SJSA1 (cell line): ENCODE measurements at places on chromosomes 12 and 14. TPM values are rescaled to one million over a fixed set of nuclear protein-coding genes. Genes with fewer than 3 reads are reported as not detected.

- DNase-seq: no peak
Measured at GRCh38 chr12:23884909-23885308, 64.6 kb downstream of the SOX5 start.

DNA sequence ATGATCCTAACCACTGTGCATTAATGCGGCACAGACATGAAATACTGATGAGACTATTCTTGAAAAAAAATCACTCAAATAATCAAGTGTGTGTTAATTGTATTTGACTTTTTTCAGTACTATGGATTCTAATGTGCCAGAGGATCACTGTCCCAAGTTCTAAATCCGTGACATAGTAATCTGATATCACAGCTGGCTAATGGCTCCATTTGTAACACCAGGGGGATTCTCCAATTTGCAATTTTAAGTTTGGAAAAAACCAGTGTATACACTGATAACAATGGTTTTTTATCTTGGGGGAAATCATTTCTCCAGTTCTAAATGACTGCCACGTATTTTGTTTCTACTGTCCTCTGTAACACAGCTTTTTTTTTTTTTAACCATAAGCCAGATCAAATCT lies 33.0 kb downstream of the MPHOSPH9 start:
- DNase-seq: no peak

GRCh38 chr14:59187802-59188460 lies 536 bp upstream of the DAAM1 start:
- DNase-seq: peak; percentile 38

DNA sequence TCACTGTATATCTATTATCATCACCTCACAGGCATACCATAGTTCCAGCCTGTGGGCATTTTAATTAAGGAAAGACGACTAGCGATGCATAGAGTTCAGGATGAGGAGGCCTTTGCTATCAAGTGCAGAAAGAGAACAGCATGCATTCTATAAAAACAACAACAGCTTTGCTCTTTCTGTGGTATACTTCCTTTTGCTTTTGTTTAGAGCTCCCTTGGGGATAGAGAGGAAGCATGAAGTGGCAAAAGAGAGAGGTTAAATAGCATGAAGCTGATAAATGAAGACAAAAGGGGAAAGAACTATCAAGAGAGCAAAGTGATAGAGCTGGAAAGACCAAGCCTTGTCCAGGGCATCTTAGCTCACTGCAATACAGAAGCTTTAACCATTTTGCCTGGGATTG lies 23.5 kb downstream of the IFNG-AS1 start:
- no peak for DNase-seq

- no peak for DNase-seq
Measured at GRCh38 chr12:64258576-64258975, 36.5 kb upstream of the KICS2 start.

DNA sequence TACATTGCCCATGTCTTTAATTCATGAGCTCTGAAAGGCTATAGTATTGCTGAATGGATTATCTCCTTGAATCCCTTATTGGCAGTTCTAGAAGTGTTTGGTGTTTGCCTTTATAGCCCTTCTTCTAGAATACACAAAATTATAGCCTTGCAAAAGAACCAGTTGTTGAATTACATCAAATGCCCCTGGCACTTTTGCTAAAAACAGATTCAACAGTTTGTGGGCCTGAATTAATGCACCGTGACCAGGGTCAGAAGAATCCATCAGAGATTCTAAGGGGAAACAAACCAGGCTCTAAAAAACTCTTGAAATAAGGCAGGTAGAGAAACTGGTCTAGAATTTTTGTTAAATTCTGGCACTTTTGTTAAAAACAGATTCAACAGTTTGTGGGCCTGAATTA lies 197.8 kb downstream of the SOX5 start:
- no peak for DNase-seq

DNA sequence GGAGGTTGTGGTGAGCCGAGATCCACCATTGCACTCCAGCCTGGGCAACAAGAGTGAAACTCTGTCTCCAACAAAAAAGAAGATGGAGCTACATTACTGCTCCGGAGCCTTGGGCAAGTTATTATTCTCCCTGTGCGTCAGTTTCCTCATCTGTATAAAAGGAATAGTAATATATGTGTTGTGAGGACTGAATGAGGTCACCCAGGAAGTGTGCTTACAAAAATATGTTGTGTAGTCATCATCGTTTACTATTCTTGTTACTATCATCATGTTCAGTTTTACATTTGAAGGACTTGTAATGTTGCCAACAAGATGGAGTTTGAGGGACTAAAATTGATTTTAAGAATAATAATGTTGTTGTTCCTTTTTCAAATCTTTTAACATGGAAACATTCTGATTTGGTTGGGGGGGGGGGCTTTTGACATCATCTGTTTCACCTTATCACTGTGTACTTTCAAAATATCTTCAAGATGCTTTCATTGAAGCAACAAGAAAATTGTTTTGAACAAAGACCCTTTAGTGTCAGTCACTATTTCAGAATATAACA lies 156.8 kb downstream of the PDE3A start:
- DNase-seq: no peak

RNASE4 gene
- 0.63 and 4.6 TPM in 2 replicates for total RNA-seq

DNA sequence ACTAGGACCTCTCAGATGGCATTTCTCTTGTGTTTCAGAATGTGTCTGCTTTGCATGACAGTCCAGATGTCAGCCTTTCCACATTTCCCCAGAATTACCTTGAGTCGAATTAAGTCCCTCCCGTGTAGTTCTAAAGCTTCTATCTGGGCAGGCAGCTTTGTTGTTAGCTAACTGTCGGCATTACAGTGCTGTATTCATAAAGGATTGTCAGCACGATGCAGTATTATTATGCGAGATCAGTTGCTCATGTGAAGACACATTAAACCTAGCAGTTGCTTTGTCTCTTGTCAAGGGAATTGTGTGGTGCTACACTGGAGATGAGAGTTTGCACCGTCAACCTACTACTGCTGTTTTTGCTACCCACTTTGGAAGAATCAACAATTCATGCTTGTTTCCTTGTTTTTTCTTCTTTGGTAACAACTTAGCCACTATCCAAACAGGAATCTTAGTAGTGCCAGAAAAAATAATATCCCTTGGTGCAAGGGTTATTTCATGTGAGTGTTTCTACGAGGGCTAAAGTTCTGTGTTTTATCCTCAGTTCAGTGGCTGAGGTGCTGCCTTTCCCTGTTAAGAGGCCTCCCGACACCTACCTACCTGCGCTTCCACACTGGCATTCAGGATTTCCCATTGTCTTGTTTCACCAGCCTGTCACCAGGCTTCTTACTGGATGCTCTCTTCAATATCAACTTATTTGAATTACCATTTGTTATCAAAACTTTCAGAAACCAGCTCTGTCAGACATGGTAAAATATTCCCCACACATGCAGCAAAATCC lies 297.9 kb upstream of the G2E3 start:
- DNase-seq: no peak

DNA sequence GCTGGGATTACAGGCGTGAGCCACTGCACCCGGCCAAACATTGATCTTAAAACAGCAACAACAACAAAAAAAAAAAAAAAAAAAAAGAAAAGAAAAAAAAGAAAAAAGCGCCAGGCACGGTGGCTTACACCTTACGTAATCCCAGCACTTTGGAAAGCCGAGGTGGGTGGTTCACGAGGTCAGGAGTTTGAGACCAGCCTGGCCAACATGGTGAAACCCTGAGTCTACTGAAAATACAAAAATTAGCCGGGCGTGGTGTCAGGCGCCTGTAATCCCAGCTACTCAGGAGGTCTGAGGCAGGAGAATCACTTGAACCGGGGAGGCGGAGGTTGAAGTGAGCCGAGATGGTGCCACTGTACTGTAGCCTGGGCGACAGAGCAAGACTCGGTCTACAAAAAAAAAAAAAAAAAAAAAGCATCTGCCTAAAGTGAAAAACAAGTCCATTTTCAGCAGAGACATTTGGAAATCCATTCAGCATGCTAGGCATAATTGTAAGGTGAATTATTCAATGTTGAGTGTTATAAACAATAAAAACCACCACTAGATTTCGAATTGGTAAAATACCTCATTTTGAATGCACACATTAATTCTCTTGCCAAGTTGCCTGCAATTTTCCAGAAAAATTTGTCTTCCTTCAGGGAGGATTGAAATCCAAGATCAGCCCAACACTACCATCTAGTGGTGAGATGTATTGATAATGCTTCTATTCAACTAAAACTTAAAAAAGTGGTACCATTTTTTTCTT lies 8.0 kb upstream of the CERS5 start:
- DNase-seq: no peak

- no peak for DNase-seq
Measured at GRCh38 chr12:6840330-6840729, 395 bp upstream of the GNB3 start.

DNA sequence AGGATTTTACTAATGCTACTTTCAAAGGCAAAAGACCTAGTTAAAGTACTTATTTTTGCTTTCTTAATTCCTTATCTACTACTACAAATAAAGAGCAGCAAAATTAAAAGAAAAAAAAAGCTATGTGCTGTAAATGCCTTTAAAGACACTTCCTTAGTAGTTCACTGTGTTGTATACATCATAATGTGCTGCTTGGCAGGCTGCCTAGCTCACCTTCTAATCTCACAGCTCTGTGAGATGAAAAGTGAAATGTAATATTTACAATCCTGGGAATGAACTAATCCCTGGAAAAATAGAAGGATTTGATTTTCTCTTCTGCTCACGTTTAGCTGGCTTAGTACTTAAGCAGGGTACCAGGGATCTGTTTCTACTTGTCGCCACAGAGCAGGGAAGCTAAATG lies 184.4 kb upstream of the ALG10B start:
- no peak for DNase-seq

HIP1R gene
- total RNA-seq: 14.7 and 21.7 TPM in 2 replicates

- DNase-seq: no peak
Measured at GRCh38 chr12:75908961-75909605, 122.5 kb downstream of the PHLDA1 start.

NUDT4 gene
- total RNA-seq: 33.8 and 41.2 TPM in 2 replicates

BDKRB2 gene
- 21.6 and 28.2 TPM in 2 replicates for total RNA-seq

OR10P1 gene
- total RNA-seq: not detected in 2 replicates

KRT81 gene
- total RNA-seq: 0.13 TPM in 1 of 2 replicates, not detected in the other

- DNase-seq: peak; percentile 11
Measured at GRCh38 chr14:29222671-29223268, 456.2 kb downstream of the FOXG1 start.

- no peak for DNase-seq
Measured at GRCh38 chr14:47626151-47627035, 49.0 kb downstream of the MDGA2 start.

- no peak for DNase-seq
Measured at GRCh38 chr12:88490425-88490824, 89.8 kb downstream of the KITLG start.

GRCh38 chr12:92961949-92962348 lies 32.9 kb upstream of the EEA1 start:
- DNase-seq: peak; percentile 82

DNA sequence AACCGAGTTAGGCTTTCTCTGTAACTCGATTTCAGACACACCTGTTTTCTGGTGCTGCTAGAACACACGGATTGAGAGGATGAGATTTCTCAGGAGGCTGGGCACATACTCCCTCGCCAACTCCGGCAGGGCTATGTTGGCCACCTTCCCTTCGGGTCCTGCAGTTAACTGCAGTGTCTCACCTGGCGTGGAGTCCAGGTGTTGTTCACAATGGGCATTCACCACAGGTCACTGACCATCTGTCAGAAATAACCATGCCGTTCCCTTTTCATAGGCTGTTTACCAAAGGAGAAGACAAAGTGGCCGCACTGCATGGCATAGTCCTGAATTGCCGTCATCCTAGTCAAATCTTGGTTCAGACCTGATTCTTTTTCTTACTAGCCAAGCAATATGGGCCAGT lies 5.5 kb upstream of the KCNH3 start:
- DNase-seq: no peak

HOXC5 gene
- total RNA-seq: not detected in 2 replicates

DNA sequence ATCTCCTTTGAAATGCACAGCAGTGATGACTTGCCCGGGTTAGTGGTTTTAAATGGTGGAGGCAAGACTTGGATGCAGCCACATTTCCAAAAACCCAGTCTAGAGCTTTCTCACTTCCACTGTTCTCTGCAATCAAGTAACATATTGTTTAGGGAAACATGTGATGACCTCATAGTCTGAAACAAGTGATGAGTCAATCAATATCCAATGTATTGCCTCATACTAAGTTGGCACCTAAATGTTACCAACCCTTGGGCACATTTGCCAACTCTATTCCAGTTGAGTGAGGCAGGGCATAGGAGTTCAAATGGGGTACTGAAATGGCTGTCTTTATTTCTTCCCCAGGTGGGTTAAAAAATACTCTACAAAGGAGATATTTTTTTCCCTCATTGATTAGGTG lies 1105.4 kb downstream of the VRK1 start:
- no peak for DNase-seq

GRCh38 chr12:95986635-95987570 lies 9.2 kb downstream of the HAL start:
- peak; percentile 88 for DNase-seq

GRCh38 chr14:52018252-52018651 lies 28.9 kb downstream of the RTRAF start:
- DNase-seq: no peak

DNA sequence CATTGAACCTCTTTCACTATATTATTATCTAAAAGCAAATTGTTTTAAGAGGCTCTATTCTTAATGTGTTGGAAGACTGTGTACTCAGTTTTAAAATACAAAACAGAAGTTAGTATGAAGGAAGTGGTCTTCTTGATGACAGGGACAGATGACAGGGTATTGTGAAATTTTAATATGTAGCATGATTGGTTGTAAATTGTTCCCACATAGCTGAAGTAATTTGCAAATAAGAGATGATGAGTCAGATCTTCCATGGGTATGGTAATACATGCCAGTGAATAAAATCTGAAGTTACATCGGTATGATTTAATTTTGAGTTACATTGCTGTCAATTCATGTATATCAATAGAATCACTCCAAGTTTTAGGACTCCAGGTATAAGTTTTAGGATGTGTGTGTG lies 454.8 kb downstream of the AEBP2 start:
- DNase-seq: no peak

- no peak for DNase-seq
Measured at GRCh38 chr14:25178255-25178654, 128.3 kb upstream of the STXBP6 start.

DNA sequence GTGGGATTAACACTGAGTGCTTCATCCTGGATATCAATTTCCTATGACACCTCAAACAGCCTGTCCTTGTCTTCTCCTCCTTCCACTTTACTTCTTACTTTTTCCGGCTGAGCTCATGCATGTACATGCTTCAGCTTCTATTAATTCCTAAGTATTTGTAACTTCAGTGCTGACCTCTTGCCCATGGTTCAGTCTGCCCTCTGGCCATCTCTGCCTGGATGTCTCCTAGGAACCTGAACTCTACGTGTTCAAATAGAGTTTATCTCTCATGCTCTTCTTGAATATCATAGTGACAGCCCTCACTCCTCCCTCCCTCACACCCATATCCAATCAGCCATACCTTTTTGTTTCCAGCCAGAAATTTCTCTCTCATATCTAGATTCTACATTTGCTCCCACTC lies 141.6 kb downstream of the ATP23 start:
- no peak for DNase-seq

GRCh38 chr12:127459166-127459565 lies 807.8 kb upstream of the TMEM132C start:
- no peak for DNase-seq

DNA sequence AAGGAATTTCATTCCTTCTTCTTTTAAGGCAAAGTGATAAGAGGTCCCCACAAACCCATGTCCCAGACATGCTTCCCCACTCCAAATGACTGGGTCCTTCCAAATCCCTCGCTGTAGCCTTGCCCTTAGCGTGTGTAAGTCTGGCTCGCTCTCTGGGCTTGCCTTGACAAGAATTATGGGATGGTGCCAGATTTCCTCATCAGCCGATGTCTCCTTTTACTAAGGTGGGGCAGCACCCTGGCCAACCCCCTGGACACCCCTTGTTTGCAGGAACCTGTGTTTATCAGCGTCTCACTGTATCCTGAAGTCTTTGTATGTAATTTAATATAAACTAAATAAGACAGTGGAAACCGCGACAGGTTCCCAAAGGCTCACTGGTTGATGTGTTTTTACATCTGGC lies 493.3 kb downstream of the EGLN3 start:
- no peak for DNase-seq
